Amniotic stem cell (primary cell): ENCODE measurements at places on chromosomes 5 and 9.

DNA sequence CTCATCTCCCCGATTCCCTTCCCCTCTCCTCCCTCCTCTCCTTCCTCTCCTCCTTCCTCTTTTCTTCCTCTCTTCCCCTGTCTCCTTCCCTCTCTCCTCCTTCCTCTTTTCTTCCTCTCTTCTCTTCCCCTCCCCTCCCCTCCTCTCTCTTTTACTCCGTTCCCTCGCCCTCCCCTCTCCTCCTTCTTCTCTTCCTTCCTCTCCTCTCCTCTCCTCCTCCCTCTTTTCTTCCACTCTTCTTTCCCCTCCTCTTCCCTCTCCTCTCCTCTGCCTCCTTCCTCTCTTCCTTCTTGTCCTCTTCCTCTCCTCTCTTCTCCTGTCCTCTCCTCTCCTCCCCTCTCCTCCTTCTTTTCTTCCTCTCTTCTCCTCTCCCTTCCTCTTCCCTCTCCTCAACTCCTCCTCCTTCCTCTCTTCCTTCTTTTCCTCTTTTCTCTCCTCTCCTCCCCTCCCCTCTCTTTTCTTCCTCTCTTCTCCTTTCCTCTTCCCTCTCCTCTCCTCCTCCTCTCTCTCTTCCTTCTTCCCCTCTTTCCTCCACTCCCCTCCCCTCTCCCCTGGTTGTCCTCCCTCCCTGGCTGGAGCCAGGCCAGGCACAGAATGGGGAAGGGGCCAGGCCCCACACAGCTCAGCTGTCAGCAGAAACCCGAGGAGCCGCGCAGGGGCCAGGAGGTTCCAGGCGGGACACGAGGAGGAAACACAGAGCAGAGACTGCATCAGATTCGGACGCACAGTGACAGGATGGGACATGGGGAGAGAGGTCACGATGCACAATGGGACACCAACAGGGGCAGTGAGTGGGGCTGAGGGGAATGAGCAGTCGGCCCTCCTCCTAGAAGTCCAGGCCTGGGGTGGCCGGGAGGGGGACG lies 48.0 kb downstream of the CAMK2A start:
- DNase-seq = no peak

DNA sequence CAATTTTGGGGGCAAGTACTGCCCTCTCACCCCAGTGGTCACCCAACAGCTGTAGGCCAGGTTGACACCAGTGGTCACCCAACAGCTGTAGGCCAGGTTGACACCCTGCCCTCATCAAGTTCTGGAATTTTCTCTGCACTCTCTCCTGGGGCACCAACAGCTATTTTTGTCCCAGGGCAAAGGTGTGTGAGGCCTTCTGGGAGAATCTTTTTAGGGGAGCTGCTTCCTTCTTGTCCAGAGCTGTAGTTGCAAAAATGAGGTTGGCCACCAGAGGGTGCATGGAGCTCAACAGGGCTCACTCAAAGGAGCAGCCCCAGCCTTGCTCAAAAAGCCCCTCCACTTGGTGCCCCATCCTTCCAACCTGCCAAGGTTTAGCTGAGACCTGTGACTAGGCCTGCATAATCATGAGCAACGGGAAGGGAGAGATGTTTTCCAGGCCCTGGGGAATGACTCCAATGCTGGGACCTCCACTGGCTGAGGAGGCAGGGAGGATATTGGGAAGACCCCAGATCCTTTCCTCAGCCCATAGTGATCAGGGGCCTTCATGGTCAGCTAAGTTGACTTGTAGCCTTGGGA lies 10.6 kb upstream of the P4HA2 start:
- peak; percentile 29 for DNase-seq

- DNase-seq = no peak
Measured at GRCh38 chr5:103458497-103459040, 104.0 kb downstream of the NUDT12 start.

GRCh38 chr5:171771856-171772255 lies 13.8 kb upstream of the SMIM23 start:
- no peak for DNase-seq

GRCh38 chr5:79516986-79517385 lies 3.1 kb upstream of the HOMER1 start:
- DNase-seq = no peak

DNA sequence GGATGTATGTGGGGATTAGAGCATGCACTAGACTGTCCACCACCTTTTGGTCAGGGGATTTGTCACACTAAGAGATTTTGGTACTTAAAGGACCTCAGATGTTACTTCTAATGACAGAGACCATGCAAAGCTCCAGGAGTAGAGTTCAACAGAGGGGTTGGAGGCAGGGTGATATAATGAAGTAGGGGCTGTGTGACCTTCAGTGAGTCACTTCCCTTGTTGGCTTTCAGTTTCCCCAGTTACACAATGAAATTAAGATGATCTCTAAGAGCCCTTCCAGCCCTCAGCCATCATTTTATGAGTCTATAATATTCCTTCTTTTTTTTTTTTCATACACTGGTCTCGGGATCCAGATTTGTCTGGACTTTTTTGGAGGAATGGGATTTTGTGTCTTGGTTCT lies 26.8 kb downstream of the GLRA1 start:
- DNase-seq = no peak

- no peak for DNase-seq
Measured at GRCh38 chr5:92711956-92712355, 869.1 kb downstream of the NR2F1-AS1 start.

GRCh38 chr5:34919077-34919476 lies 3.6 kb downstream of the BRIX1 start:
- DNase-seq = no peak

DNA sequence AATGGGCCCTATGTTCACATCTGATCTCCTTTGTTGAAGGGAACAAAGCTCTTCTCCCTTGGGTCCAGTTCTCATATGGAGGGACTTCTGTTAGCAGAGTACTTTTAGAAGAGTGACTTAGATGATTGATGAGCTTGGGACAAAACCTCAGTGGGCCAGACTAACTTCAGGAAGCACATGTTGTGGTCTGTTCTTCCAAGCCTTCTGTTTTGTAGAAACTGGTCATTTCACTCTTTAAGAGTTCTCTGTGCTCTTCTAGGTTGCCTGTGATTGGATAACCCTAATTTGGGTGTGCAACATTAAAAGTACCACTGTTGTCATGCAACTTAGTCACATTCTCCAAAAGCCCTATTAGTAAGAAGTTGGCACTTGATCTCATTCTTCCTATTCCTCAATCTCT lies 183.5 kb upstream of the ACO1 start:
- no peak for DNase-seq

- DNase-seq = no peak
Measured at GRCh38 chr9:92617951-92618510, 51.9 kb downstream of the IPPK start.

- no peak for DNase-seq
Measured at GRCh38 chr9:85553475-85553874, 188.3 kb downstream of the AGTPBP1 start.

GRCh38 chr5:101904736-101905135 lies 391.3 kb downstream of the SLCO4C1 start:
- no peak for DNase-seq

- no peak for DNase-seq
Measured at GRCh38 chr5:54098267-54098666, 212.1 kb downstream of the ARL15 start.

- DNase-seq = no peak
Measured at GRCh38 chr5:96180684-96181435, 219.2 kb upstream of the ELL2 start.

DNA sequence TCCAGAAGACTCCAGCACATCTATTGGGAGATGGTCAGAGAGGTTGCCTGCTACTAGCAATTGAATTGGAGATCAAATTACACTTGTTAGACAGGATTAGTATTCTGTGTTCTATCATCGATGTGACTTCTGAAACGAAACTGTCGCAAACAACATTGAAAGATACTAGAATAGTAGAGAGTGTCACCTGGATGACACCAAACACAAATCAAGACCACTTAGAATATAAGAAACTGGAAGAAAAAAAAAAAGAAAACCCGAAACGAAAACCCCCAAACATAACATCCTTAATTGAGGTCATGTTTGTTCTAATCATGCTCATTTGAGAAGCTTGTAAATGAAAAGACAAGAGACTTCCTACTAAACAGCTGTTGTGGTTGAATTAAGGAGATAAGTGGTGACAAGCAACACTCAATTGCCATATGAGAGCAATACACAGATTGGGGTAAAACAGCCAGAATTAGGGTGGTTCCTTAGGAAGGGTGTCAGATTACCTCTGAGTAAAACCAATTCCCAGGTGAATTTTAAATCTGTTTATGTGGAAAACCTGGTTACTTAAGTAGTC lies 97.6 kb downstream of the BASP1 start:
- no peak for DNase-seq

GRCh38 chr9:5834214-5834613 lies 1.3 kb upstream of the ERMP1 start:
- DNase-seq = no peak

- DNase-seq = no peak
Measured at GRCh38 chr5:76818844-76819831, at the start of gene F2RL1. Gene F2RL1 (plus strand): TSS chr5:76819030. CDS start chr5:76819183, 153 bp downstream.

DNA sequence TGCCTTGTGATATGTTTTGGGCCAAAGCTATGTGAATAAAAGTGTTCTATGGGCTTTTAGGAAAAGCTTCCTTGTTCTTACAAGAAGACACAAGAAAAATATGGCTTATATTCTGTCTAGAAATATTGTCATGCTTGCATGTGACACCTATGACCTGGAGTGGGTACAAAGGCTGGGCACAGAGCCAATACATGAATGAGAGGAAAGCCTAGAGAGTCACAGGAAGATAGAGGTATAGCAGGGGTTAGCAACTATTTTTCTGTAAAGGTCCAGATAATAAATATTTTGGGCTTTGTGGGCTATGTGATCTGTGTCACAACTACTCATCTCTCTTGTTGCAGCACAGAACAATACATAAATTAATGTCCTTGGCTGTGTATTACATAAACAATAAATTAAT lies 196.6 kb upstream of the CD180 start:
- DNase-seq = no peak

DNA sequence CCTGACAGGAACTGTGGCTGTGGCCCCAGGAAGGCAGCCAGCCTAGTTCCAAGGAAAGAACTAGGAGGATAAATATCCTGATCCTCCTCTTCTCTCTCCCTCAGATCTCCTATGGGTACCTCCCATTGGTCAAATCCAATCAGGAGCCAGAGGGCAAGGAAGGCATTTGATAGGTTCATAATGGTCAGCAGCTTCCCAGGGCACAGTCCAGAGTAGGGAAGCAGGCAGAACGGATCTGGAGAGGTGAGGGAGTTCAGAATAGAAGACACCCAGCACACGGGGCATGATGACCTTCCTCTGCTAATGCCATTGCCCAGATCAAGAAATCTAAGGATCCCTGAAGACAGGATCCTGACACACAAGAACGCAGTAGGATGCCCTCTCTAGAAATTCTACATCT lies 8.6 kb downstream of the ABLIM3 start:
- DNase-seq = no peak

GRCh38 chr5:174825587-174825986 lies 101.2 kb downstream of the MSX2 start:
- DNase-seq = no peak

- DNase-seq = no peak
Measured at GRCh38 chr5:15290953-15291352, 209.0 kb upstream of the FBXL7 start.

DNA sequence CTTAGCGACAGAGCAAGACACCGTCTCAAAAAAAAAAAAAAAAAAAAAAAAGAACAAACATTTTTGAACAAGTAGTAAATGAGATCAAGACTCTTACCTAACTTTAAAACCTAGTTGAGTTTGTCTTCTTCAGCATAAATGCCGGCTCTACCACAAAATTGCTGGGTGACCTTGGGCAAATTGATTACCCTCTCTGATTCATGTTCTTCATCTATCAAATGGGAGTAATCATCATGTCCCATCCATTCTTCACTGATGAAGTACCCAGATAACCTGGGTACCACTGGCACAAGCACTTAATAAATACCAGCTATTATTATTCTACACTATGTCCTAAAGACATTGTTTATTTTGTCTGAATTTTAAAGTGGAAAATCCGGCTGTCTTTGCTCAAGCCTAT lies 96.3 kb downstream of the ATPSCKMT start:
- no peak for DNase-seq

DNA sequence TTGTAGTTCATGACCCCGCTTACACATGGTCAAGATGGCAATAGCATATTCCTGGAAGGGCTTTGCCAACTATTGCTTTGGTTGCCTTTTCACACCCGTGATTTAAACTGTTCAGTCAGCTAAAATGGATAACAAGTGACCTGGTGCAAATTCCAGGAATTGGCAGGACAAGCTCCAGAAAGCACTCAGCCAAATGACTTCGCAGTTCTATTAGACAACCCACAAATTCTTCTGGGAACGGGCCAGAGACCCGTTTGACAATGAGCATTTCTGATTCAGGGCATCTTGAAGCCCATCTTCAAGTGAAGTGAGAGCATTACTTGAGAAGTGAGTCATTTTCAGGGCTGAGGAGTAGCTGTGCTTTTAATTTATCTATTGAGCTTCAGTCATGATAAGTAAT lies 165.0 kb downstream of the DROSHA start:
- no peak for DNase-seq

- no peak for DNase-seq
Measured at GRCh38 chr5:4230786-4231641, 635.4 kb downstream of the IRX1 start.

DNA sequence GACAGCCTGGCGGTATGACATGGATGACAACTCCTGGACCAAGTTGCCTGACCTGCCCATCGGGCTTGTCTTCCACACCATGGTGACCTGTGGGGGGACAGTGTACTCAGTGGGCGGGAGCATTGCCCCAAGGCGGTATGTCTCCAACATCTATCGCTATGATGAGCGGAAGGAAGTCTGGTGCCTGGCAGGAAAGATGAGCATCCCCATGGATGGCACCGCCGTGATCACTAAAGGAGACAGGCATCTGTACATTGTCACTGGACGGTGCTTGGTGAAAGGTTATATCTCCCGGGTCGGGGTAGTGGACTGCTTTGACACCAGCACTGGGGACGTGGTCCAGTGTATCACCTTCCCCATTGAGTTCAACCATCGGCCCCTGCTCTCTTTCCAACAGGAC lies 1.3 kb downstream of the CCIN start:
- DNase-seq = no peak

DNA sequence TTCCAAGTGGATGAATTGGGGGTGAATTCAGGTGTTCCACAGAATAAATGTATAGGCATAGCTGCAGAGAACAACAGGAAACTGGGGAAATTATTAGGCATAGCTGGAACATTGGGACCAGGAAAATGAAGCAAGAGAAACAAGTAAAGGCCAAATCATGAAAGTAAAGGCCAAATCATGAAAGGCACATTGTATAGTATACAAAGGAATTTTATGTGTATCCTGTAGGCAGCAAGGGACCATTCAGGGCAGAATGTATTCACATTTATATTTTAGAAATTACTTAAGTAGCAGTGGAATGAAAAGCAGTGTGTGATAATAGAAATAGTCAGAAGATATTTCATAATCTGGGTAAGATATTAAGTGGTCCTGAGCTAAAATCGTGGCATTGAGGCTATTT lies 127.3 kb upstream of the GRHPR start:
- no peak for DNase-seq

GRCh38 chr9:114722081-114722621 lies 40.2 kb upstream of the TEX48 start:
- DNase-seq = no peak

GRCh38 chr9:112755675-112756074 lies 5.1 kb downstream of the SNX30 start:
- no peak for DNase-seq

GRCh38 chr9:93630806-93631411 lies 54.5 kb downstream of the PHF2 start:
- no peak for DNase-seq
